ENCODE measurements at places on chromosomes 1 and 21.

GRCh38 chr1:10664251-10664650, 132.2 kb downstream of the CASZ1 start:
- no peak for ATAC-seq

GRCh38 chr1:58783090-58783992, 506 bp downstream of the JUN start:
- peak; percentile 0 for ATAC-seq

DNA sequence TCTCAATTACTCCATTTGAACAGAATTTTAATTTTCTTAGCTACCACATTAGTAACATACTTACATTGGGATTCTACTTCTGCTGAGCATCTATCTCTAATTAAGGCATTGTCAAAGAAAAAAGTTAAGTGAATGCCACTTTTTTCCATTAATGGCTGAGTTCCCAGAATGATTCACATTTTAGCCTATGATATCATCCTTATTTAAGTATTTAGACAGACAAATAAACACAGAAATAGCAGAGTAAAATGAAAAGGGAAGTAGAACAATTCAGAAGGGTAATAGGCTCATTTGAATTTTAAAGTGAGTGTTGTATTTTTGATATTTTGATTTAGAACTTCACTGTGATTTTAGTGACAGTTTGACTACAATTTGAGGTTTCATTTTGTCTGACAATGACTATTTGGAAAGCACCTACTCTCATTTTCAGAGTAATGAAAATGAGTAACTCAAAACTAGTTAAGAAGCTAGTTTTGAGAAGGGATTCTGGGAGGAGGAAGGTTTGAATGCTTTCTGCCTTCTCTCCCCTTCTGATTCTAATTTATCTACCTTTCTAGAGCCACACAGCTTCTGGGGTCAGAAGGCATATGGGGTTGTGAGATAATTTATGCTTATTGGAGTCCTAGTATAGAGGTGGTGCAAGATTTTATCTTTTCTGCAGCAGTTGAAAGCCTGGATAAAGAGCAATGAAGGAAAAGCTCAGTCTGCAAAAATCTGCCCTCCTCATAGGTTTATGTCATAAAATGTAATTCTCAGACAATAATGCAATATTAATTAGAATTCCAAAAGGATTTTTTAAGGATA, 15.5 kb downstream of the LYPLAL1 start:
- peak; percentile 84 for ATAC-seq

GRCh38 chr1:67717876-67718275, 32.9 kb downstream of the GADD45A start:
- ATAC-seq: no peak

DNA sequence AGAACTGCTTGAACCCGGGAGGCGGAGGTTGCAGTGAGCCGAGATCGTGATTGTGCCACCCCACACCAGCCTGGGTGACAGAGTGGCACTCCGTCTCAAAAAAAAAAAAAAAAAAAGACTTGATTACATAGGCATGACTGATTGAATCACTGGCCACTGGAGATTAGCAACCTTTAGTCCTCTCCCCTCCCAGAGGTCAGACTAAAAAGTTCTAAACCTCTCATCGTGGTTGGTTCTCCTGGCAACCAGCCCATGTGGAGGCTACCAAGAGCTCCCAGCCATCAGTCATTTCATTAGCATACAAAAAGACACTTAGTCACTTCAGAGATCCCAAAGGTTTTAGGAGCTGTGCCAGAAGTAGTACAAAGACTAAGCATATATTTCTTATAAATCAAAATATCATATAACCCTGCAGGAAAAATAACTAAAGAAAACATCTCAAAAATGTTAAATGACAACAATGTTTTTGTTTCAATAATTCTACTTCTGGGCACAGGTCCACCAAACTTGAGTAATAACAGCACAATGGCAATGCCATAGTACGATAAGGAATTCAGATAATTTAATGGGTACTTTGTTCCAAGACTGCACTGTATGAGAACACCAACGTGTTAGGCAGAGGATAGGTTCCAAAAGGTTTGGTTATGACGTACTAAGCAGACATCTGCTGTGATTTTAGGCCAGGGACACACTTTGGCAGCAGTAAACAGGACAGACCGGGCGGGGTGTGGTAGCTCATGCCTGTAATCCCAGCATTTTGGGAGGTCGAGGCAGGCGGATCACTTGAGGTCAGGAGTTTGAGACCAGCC, 18.1 kb downstream of the USP48 start:
- no peak for ATAC-seq

DNA sequence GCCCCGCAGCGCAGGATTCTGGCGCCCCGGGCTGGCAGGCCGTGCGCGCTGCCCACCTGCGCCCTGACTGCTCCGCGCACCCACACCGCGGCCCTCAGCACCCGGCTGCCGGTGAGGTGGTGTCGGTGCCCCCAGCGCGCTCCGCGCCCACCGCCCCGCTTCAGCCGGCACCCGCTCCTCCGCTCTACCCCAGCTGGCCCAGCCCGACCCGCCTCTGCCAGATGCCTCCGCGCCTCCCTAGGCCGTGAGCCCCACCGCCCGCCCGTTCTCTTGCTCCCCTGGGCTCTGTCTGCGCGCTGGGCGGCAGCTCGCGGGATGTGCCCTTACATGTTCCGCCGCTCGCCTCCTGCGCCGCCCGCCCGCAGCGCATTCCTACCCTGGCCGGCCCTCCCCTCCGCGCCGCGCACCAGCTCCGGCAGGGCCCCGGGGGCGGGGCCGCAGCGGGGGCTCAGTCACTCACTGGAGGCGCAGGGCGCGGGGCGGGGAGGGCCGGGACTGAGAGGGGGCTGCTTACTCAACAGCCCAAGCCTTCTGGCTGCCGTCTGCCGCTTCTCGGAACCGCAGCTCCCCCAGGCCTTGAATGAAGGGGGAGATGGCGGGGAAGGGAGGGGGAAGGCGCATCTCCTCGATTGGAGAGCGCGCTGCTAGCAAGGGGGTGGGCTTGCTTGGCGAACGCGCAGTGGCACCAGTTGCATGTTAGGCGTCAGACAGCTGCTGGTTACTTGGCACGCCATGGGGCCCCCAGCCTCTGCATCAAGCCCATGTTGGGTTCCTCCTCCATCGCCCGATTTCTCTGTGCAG, at the start of gene PHLDA3:
Gene PHLDA3 (minus strand): TSS at position 345 of the 801 bp plus-strand sequence. CDS start 402 bp downstream, outside the sequence.
- peak; percentile 66 for ATAC-seq

- ATAC-seq: no peak
These were observed 3.8 kb downstream of the LMX1A start for GRCh38 chr1:165352442-165353293.
